ENCODE measurements at places on chromosomes 7 and 10.

DNA sequence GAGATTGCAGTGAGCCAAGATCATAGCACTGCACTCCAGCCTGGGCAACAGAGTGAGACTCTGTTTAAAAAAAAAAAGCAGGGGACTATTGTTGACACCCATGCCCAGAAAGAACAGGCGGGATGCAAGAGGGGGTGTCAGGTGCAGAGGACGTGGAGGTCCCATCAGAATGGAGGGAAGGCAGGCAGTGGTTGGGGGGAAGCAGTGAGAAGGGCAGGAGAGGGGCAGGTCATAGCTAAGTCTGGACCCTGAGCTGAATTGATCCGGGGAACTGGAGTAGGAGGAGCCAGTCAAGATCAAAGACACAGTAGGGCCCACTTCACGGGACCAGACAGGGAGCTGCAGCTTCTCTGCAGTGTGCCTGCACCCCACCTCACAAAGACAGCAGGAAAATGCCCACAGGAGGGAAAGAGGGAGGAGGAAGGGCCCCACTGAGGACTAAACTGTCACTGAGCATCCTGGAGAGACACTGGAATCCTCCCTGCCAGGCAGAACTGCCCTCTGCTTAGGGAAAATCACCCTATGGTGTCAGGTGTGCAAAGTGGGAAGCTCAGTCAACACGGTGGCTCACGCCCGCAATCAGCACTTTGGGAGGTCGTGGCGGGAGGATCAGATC lies 27.3 kb upstream of the ECHDC3 start:
- no peak for DNase-seq

GRCh38 chr10:48705401-48705938 lies 20.8 kb downstream of the WDFY4 start:
- no peak for DNase-seq

DNA sequence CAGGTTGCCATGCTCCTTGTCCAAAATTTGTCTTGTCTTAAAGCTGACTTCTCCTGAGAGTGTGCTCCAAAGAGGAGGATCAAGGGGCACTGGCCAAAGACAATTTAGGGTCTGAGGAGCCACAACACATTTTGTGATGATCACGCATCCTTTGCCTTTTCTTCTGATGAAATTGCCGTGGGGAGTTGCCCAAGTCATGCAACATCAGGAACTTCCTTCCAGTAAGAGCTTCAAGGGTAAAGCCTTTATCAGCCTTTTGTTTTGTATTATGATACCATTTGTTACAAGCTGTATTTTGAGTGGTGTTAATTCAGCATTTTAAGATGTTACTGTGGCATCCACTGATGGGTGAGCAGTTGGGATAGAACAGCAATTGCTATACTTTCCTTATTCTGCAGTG lies 131.2 kb upstream of the MKI67 start:
- no peak for DNase-seq

DNA sequence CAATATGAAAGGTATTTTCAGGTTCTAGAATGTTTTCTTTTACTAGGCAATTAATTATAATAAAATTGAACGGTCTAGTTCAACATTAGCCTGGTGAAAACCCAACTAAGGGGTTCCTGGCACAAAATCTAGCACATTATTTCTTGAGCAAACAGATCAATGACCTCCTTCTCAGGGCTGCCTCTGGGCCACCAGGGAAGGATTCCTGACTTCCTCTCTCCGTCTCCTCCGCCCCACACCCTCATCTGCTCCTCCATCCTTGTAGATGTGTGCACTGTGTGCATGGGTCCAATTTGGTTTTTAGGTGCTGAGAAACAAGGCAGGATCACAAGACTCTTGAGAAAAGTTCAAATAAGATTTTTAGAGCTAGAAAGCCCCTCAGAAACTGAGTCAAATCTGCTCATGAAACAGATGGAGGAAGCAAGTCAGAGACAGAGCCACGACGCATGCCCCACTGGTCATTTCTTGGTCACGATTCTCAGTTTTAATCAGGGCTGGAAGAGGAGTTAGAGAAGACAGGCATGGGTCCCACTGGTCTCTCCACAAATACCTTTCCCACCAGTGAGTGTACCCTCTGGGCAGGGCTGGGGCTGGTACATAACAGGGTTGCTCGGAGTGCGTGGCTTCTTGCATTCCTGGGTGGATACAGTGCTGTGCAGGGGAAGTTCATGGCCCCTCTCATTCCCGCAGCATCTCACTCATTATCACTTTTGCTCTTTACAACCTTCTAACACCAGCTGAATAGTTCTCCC lies 3.8 kb downstream of the TRPV6 start:
- DNase-seq, result no peak

- no peak for DNase-seq
Measured at GRCh38 chr10:15280462-15280861, 90.6 kb downstream of the FAM171A1 start.

GRCh38 chr7:1111156-1111555 lies 23.2 kb downstream of the GPER1 start:
- DNase-seq, result no peak

- peak; percentile 56 for DNase-seq
Measured at GRCh38 chr7:44633254-44634186, 27.1 kb downstream of the OGDH start.

DNA sequence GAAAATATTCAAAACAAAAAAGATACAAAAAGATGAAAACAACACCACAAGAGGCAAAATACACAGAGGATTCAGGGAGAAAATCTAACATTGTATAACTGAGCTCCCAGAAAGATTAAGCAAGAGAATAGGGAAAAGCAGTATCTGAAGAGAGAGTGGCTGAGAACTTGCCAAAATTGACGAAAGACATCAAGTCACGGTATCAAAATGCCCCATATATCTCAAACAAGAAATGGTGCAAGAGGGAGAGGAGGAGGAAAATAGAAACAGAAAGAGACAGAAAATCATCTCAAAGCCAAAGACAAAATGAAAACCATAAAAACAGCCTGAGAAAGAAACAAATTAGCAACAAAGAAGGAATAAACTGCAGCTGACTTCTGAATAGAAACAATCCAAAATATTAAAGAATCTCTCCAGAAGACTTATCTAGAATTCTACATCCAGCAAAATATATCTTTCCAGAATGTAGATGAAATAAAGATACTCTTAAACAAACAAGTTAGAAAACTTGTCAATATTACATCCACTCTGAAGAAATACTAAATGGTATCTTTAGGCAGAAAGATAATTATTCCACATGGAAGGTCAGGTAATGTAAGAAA lies 5.5 kb downstream of the USP6NL start:
- no peak for DNase-seq

DNA sequence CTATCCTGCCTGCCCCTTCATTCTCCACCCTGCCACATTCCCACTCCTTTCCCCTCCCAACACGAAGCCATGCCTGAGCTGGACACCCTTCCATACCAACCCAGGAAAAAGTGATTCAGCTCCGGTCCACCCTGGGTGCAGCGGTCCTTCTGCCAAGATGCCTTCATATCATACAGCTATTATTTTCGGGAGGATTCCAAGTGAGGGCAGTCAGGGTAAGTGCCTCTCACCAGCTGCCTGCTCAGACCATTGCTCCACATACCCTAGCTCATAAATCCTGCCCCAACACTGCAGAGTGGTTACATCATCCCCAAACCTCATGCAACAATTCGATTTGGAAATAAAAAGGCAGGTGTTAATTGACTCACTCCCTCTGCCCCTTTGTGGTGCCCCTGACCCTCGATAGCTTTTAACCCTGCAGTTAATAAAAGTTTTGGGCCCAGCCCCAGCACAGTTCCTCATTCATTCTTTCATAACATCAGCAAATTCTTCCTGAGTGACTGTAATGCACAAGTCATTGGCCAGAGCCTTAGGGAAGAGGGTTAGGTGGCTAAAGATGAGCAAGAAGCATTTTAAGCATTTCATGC lies 42.6 kb downstream of the ZNF503 start:
- no peak for DNase-seq

- DNase-seq, result no peak
Measured at GRCh38 chr7:44213877-44214388, 13.2 kb downstream of the YKT6 start.

DNA sequence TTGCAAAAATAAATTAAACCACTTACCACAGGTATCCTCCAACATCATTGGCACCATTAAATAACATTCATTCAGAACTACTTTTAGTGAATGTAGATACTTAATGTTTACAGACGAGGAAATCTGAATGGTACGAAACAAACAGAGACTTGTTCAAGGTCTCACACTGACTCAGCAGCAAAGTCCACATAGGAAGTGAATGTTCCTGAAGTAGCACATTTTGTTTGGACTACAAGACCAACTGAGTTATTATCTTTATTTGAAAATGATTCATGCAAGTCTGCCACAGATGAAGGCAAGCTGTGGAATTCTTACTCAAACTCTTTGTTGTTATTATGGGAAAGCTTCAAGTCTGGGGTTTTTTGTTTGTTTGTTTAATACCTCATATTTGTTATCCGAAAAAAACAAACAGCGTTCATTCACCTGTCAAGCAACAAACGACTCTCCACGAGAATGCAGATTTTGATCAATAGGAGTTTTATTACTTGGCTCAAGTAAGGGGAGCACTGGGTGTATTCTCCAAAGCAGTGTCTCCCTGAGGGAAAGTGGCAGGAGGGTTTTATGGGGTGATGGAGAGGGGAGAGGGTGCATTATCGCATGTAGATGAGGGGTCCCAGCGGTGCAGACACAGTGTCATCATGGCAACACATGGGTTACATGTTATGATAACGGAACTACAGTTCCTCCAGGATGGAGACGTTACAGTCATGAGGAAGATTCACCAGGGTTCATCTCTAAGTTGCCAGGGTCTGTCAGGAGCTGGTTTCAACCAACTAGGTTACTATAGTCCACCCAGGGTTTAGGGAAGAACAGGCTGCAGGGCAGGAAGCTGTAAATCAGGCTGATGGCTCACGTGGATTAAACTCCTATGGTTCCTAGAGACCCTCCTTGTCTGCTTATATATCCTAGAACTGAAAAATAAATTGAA lies 147.7 kb upstream of the AKR1E2 start:
- DNase-seq, result no peak

- DNase-seq, result no peak
Measured at GRCh38 chr10:91123261-91123660, 97.2 kb upstream of the PCGF5 start.

DNA sequence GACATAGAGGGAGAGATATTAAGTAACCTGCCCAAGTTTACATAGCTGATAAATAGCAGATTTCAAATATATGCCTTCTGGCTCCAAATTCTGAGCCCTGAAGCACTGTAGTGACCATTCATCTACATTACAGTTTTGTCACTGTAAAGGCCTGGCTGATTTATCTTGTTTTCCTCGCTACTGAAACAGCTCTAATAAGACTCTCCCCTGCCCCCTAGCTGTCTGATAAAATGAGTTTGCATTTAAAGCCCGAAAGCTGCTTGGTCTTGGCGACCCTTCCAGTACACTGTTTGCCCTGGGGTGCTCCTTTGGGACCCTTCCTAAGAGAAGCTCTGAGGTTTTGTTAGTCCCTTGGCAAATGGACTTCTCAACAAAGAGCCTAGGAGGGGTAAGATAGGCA lies 59.7 kb upstream of the RAB11FIP2 start:
- no peak for DNase-seq

- no peak for DNase-seq
Measured at GRCh38 chr7:68133045-68133444, 1136.4 kb downstream of the TYW1 start.

DNA sequence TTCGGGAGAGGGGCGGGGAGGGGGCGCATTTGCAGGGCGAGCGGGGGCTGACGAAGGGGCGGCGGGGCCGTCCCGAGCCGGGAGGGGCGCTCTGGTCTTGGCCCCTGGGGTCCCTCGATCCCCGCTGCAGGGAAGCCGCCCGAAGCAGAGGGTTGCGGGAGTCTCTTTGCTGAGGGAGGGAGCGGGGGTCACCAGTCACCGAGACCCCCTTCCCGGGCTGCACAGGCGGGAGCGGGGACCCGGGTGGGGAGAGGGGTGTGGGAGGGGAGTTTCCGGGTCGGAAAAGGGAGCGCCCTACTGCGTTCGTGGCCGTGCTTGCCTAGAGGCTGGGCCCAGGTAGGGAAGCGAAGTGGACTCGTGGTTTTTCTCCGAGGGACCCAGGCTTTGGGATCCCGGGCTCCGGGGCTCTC lies 422 bp downstream of the AP1S1 start:
- DNase-seq, result no peak

DNA sequence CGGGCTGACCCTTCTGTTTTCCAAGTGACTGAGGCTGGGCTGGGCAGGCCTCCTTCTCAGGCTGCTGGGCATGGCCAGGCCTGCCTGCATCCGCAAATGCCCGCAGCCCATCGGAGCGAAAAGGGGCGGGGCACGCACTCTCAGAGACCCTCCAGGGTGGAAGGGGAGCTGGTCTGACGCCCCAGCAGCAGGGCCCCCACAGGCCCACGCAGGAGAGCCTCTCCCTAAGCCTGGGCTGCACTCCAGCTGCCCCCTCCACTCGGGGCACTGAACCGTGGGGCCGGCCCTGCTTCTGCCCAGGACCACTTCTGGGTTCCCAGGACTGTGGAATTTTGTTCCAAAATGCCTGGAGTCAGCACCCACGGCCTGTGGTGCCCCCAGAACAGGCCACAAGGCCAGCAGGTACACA lies 9.3 kb downstream of the ADAP1 start:
- DNase-seq, result no peak

DNA sequence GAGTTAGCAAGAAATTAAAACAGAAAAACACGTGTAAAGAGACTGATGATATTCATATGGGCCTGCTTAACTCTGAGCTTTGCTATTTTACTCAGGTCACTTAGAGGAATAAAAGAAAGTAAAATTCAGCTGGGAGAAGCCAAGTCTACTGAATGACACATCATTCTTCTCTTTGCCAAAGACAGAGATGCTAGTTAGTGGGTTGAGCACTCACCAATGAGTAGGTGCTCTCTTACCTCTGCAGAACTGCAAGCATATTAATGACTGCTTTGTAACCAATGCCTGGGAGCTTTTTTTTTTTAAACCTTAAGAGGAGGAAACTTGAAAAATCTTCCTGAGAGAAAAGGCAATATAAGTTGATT lies 44.8 kb upstream of the BAMBI start:
- DNase-seq, result no peak

GRCh38 chr7:49703337-49703736 lies 70.1 kb upstream of the VWC2 start:
- DNase-seq, result no peak

DNA sequence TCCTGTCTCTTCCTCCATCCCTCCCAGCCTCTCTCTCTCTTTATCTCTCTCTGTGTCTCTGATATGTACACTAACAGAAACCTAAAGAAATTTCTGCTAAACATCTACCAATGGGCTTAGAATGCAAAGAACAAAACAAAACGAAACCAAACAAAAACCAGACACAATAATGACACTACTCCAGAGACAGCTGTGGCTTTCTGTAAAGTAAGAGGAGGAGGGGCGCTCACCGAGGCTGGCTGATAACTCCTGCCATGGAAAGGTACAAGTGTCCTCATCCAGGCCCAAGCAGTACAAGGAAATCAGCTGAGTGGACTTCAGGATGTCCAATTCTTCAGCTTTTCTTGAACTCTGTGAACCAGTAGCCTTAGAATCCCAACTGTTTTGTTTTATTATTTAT lies 70.4 kb upstream of the FZD8 start:
- no peak for DNase-seq

- DNase-seq, result no peak
Measured at GRCh38 chr10:61878740-61879068, 22.8 kb upstream of the ARID5B start.

DNA sequence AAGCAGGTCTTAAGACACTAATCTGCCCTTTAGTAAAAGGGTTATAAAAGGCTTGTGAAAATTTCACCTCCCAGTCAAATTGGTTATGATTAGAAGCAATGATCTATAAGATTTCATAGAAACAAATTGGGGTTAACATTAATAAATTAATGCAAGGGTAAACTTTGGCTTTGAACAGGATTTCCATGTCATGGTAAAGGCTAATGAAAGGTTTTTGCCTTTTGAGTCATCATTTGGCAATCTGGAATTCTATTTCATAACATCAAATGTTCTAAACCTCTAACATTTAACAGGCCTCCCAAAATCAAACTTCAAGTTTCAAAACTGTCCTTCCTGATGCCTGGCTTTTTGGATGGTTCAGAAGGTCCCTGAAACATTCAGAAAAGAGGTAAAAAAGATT lies 62.4 kb downstream of the COA1 start:
- no peak for DNase-seq

Data from activated T-helper 1 cell treated with Interleukin-2 at 50 U/mL for 16 hours (primary cell).